Colonic mucosa (tissue), 4 donors: ENCODE measurements at places on chromosomes 2 and 18.

GRCh38 chr2:150919901-150920300 lies 341.8 kb downstream of the RBM43 start:
- DNase-seq = no peak

GRCh38 chr2:42853549-42854206 lies 61.3 kb upstream of the HAAO start:
- no peak for DNase-seq

DNA sequence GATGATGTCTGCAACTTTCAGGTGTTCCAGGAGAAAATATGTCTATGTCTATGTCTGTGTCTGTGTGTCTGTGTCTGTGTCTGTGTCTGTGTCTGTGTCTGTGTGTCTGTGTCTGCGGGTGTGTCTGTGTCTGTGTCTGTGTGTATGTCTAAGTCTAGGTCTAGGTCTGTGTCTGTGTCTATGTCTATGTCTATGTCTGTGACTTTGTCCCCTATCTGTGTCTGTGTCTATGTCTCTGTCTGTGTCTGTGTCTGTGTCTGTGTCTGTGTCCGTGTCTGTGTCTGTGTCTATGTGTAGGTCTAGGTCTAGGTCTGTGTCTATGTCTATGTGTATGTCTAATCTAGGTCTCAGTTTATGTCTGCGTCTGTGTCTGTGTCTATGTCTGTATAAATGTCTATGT lies 10.5 kb downstream of the IL1R2 start:
- no peak for DNase-seq

DNA sequence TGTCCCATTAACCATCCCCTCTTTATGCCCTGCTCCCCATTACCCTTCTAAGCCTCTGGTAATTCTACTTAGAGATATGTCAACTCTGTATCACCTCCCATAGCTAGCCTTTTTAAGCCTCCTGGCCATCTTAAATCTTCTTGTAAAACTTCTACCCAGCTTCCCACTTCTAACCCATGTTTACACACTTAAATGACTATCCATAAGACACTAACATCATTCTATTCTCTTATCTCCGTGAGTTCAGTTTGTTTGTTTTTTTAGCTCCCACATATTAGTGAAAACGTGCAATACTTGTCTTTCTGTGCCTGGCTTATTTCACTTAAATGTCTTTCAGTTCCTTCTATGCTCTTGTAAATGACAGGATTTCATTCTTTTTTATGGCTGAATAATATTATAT lies 42.4 kb downstream of the RAB3GAP1 start:
- DNase-seq = no peak

GRCh38 chr2:144686518-144687215 lies 166.7 kb upstream of the ZEB2 start:
- DNase-seq = no peak

GRCh38 chr18:55864281-55864680 lies 276.3 kb upstream of the TCF4 start:
- DNase-seq = no peak

GRCh38 chr2:231803501-231804138 lies 17.4 kb downstream of the COPS7B start:
- no peak for DNase-seq

GRCh38 chr18:64245126-64245861 lies 96.4 kb upstream of the LINC00305 start:
- DNase-seq = no peak

GRCh38 chr18:417495-417894 lies 83.0 kb downstream of the COLEC12 start:
- no peak for DNase-seq

- peak; percentile 54 for DNase-seq
Measured at GRCh38 chr18:62183578-62184195, 3.2 kb downstream of the PIGN start.

GRCh38 chr2:19364014-19364413 lies 5.6 kb upstream of the OSR1 start:
- DNase-seq = no peak

DNA sequence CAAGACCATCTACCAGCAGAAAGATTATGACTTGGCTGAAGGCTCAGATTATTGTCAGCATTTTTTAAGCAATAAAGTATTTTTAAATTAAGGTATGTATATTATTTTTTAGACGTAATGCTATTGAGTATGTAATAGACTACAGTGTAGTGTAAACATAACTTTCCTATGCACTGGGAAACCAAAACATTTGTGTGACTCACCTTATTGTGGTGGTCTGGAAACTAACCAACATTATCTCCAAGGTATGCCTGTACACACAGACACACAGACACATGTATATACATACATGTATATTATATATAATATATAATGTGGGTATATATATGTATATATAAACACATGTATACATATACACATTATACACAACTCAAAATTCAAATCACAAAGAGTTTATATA lies 9.1 kb upstream of the TMEFF2 start:
- DNase-seq = no peak

- DNase-seq = no peak
Measured at GRCh38 chr18:62812242-62812641, 96.9 kb downstream of the PHLPP1 start.

DNA sequence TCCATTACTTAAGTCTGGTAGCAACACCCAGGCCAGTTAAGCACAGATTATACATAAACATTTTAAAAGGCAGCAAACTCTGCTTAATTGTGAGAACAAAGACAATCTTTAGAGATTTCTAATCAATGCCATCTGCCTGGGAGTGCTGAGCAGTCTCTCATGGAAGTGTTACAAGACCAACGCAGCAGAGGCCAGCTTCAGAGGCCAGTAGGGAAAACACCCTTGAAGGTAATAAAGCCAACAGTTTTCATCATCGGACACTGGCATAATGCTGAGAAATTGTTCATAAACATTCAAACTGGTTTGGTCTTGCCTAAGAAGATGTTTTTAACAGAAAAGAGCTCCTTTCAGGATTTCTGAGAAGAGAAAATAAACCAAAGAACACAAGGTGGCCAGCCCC lies 35.0 kb downstream of the EPB41L3 start:
- DNase-seq = no peak

DNA sequence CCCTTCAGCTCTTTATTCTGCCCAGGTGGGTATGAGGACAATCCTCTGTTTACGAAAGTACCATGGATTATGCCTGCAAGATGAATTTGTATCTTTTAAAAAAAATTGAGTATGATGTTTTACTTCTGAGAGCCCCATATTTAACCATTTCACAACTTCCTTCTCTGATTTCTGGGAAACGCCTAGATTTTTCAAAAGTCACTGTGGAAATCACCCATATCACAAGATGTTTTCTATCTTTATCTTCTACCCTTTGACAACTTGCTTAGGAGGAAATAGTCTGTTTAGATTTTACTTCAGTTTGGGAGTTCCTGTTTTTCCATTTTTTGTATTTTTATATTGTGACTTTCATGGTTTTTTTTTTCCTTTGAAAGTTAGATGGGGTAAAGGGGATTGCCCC lies 53.0 kb downstream of the ICOS start:
- DNase-seq = no peak

DNA sequence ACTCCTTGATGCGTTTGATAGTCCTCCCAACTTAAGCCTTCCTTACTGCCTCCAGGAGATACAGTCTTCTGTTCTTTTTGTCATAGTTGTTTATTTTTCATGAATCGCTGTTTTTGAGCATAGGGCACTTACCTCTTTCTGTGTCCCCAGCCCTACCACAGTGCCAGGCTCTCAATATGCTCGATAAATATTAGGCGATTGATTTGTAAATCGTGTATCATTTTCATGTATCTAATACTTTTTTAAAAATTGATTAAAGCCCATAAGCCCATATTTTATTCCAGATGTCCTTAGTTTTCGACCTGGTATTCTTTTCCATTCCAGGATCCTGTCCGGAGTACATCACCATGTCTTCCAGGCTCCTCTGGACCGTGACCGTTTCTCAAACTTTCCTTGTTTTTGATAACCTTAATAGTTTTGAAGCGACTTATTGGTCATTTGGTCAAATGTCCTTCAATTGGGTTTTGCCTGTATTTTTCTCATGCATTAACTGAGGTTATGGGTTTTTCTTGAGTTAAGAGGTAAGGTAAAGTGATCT lies 444 bp upstream of the MMADHC start:
- no peak for DNase-seq

GRCh38 chr2:178155524-178155923 lies 38.8 kb upstream of the OSBPL6 start:
- DNase-seq = no peak

GRCh38 chr2:25201265-25201664 lies 32.9 kb upstream of the POMC start:
- DNase-seq = no peak

- DNase-seq = no peak
Measured at GRCh38 chr18:63697097-63697660, 5.6 kb upstream of the SERPINB11 start.
